ENCODE measurements at places on chromosomes 11 and 22. TPM values are rescaled to one million over a fixed set of nuclear protein-coding genes. Genes with fewer than 3 reads are reported as not detected.

DNA sequence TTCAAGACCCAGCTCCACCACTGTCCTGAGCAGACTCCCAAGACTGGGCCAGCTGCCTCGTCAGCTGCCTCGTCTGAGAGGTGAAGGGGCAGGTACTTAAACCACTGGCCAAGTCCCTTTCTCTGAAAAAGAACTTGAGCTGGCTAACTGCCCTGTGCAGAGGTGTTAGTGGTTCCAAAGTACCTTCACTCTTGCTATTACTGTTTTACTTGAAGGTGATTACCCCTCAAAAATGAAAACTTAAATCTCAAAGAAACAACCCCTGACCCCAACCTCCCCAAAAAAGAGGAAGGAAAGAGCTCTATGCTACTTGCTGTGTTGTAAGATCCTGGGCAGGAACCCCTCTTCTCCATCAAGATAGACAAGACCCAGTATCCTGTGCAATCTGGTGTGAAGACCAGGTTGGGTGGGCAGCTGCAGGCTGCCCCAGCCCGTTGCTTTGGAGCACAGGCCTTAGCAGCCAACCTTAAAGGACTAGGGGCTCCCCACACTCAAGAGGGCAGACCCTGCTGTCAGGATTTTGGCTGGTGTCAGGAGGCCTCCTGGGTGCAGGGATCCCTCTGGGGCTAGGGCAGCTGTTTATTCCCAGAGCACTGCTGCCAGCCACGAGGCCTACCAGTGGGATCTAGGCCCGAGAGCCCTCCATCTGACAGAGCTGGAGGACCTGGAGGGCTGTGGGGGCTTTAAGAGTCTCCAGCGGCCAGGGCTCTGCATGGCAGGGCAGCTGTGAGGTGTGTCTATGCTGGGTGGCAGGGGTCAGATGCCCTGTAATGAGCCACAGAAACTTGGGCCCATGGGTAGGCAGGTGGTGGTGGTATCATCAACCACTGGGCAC is 13.0 kb downstream of the GUCD1 start:
- no peak for DNase-seq

Gene CD6
- total RNA-seq, result not detected

- no peak for DNase-seq
These were observed 14.3 kb upstream of the TOLLIP start for GRCh38 chr11:1323774-1324173.

Gene TENM4
- total RNA-seq, result 0.70 TPM

- no peak for DNase-seq
These were observed 7.6 kb downstream of the YDJC start for GRCh38 chr22:21622011-21622918.

Gene GDPD4
- not detected for total RNA-seq

Gene PAX6
- 4.7 TPM for total RNA-seq

Gene PVALB
- not detected for total RNA-seq

- no peak for DNase-seq
These were observed 35.6 kb downstream of the PC start for GRCh38 chr11:66922551-66922950.

DNA sequence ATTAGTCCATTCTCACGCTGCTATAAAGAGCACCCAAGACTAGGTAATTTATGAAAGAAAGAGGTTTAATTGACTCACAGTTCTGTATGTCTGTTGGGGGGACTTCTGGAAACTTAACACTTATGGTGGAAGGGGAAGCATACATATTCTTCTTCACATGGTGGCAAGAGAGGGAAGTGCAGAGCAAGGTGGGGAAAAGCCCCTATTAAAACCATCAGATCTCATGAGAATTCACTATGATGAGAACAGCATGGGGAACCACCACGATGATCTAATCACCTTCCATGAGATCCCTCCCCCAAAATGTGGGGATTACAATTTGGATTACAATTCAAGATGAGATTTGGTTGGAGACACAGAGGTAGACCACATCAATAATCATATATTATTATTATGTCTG is 25.7 kb downstream of the CEP57 start:
- DNase-seq, result no peak

- no peak for DNase-seq
These were observed 361 bp downstream of the SRPRA start for GRCh38 chr11:126268361-126268707.

DNA sequence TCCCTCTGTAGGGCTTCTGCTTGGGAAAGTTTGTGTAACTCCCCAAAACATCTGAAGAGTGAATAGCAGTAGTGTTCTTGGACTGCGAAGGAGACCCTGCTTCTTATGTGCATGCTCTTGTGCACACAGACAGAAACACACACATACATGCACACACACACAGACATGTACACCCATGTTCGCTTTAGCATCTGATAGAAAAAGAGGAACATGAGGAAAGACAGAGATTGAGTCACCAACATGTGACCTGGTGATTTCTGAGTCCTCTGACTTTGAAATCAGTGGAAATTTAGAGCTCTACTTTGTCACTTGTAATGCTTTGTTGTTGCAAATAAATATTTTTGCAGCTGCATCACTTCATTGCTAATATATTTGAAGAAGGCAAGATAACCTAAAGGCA is 23.8 kb downstream of the CD44 start:
- DNase-seq, result no peak

GRCh38 chr11:39780131-39780530 is 1679.3 kb downstream of the LRRC4C start:
- DNase-seq, result no peak

Gene VWCE
- total RNA-seq, result not detected

Gene MUC6
- not detected for total RNA-seq

DNA sequence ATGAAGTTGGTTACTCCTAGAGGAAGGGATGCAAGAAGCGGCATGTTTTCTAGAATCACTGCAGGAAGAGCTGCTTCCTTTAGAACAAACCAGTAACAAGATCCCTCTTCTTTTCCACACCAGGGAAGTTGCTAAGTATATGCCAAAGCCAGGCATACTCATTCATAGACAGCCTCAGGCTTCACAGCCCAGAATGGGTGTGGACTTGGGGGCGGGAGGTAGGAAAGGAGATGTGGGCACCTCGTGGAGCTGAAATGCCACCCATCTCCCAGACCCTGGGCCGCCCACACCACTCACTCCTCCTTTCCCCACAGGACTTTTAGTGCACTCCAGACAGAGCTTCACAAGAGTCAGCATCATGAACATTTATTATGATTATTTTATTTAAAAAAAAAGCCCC is 16.0 kb upstream of the TMEM121B start:
- DNase-seq, result no peak

- no peak for DNase-seq
These were observed 6.9 kb upstream of the APOBEC3G start for GRCh38 chr22:39070186-39070585.

DNA sequence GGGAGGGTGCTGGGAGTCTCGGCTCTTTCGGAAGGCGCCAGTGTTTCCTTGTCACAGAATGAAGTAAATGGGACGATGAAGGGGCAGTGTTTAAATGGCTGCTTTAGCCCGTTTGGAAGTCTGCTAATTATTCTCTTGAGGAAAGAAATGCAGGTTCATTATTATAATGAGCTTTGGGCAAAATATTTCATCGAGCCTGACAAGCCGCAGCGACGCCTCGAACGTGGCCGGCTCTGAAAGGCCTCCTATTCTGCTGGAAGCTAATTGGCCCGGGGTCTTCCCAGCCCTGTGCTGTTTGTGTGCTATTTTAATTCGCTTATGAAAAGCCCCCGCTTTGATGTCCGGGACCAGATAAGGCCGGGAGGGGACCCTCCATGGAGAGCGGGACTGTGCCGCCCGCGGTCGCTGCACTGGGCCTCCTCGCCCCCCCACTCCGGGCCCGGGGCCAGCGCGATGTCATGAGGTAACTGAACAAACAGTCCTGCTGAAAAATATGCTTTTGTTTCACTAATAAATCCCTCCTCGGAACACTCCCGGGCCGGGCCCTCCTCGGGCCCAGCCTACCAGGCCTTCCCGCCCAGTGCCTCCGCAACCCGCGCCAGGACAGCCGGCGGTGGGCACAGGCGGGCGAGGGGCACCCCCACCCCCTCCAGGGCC is 78.4 kb downstream of the CDKN1C start:
- DNase-seq, result no peak

Gene ROM1
- 4.5 TPM for total RNA-seq

- DNase-seq, result no peak
These were observed 10.6 kb downstream of the ENDOD1 start for GRCh38 chr11:95100191-95100648.

- DNase-seq, result no peak
These were observed 16.2 kb downstream of the KCNC1 start for GRCh38 chr11:17750801-17751165.

DNA sequence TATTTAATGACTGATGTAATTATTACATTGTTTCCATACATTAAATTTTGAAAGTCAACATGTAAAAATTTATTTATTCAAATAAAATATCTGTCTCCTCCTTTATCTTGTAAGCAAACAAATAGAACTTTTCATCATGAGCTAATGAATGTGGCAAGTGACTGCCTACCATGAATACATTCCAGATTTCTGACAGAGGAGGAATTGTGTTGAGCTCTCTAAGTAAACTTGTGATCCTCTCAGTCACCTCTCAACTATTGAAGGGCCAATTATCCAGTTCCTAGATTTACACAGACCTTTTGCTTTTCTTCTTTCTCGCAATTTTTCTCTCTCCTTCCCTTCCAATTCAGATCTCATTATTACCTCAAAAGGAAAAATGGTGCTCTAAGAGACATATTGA is 21.5 kb downstream of the PRRG4 start:
- no peak for DNase-seq

GRCh38 chr22:32998373-32998772 is 59.8 kb downstream of the SYN3 start:
- no peak for DNase-seq

Gene MUC2
- not detected for total RNA-seq

GRCh38 chr11:110196241-110196754 is 100.1 kb downstream of the RDX start:
- peak; percentile 88 for DNase-seq

- DNase-seq, result no peak
These were observed 16.9 kb upstream of the TMA7B start for GRCh38 chr22:39943337-39943736.
